ENCODE measurements at places on chromosomes 5 and 9. TPM values are rescaled to one million over a fixed set of nuclear protein-coding genes. Genes with fewer than 3 reads are reported as not detected.

The FOXD4L4 gene
- not detected for total RNA-seq

The PCDHGA4 gene
- 4.3 TPM for total RNA-seq

The TEK gene
- 19.2 TPM for total RNA-seq

The PCDHAC1 gene
- total RNA-seq = 1.0 TPM

The CTSV gene
- not detected for total RNA-seq

All from left cardiac atrium (tissue), 4 donors.